ENCODE measurements at places on chromosomes 12 and 14.

DNA sequence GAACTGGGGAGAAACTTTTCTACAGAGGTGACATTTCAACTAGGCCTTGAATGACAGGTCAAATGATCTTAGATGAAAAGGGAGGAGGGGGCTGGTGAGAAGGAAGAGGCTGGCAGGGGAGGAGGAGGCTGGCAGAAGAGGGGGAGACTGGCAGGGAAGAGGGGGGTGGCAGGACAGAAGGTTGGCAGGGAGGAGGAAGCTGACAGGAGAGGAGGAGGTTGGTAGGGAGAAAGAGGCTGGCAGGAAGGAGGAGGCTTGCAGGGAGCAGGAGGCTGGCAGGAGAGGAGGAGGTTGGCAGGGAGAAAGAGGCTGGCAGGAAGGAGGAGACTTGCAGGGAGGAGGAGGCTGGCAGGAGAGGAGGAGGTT, 63.4 kb upstream of the PPP4R3A start:
- DNase-seq: no peak

- DNase-seq: no peak
Observed at GRCh38 chr14:36506732-36507614, 13.1 kb downstream of the NKX2-1 start.

DNA sequence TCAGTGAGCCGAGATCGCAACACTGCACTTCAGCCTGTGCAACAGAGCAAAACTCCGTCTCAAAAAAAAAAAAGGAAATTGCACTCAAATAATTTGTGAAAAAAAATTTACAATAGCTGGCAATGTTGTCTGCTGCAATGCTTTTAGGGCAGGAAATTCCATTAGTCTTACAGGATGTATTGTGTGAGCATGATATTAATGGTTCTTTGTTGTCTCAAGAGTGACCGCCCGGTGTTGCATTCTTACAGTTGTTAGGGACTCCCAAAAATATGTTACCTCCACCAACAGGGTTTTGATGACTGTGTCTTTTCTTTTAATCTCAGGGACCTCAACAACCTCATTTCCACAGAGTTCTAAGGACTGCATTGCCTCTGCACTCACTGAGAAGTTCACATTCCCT, 44.8 kb downstream of the PZP start:
- no peak for DNase-seq

DNA sequence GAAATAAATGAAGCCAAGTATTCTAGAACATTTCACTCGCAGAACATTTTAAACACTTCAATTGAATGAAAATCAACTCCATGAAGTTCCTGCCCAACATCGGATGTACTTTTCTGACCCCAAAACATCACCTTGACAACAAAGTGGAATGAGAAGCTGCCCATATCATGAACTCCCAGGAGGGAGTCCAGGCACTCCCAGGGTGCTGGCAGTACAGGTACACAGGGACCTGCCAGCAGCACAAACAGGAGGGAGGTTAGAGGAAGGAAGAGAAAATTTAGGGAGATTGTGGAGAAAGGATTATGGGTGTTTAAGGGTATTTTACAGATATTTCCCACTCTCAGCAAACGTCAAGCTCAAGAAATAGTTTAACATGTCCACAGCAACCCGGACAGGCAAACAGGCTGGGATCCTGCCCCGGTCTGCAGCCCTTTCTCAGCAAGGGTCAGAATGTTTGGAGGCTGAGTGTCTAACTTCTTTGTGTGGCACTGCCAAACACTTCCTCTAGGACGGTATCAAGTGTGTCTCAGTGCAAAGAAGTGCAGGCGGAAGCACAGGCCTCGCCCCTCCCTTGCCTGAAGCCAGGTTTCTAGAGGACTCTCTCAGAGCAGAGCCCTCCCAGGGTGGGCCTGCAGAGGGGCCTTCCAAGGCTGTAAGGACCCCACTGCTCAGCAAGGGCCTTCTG, 72.2 kb downstream of the SETD3 start:
- DNase-seq: no peak

DNA sequence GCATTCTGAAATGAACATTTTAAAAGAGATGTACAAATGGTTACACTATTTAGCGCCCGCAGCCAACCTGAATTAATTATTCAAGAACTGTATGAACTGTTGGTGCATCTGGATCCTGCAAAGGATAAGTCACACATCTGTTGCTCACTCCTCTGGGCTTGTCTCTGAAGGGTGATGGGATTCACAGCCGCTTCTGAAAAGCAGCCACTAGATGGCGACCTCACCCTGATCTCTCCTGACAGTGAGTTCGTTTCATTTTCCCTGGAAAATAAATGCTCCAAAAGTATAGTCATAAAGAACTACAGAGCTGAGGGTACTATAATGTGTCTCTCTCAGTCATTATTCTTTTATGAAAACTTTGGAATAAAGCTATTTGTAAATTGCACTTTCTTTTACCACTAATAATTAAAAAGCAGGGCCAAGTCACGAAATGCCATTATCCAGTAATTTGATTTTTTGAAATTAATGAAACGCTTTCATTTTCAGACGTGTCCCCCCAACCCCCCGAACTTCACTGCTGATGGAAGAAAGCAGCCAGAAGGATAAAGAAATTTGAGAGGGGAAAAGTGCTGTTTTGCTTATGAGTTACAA, 789.6 kb downstream of the NRXN3 start:
- DNase-seq: peak; percentile 79

GRCh38 chr12:3231399-3231876, 154.3 kb downstream of the TSPAN9 start:
- DNase-seq: no peak

DNA sequence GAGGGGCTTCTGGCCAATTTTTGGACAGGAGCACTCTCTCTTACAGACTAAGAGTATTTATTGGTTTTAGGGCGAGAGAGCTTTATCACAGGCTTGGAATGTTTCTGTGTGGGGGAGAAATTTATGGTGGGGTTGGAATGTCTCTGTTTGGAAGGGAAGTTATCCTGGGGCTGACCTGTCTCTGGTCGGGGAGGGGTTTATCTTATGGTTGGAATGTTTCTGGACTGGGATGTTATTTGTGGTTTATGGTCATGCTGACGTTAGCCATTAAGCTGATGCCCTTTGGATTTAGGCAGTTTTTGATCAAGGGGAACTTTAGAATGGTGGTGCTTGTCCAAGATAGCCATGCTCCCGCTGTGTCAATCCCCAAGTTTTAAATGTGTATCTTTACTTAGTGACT, 614.8 kb downstream of the DIO2 start:
- DNase-seq: no peak

- DNase-seq: no peak
Observed at GRCh38 chr14:71304690-71305089, 397.4 kb downstream of the PCNX1 start.

- DNase-seq: peak; percentile 63
Observed at GRCh38 chr12:65858831-65859230, 34.5 kb downstream of the HMGA2 start.

GRCh38 chr12:130764475-130765185, 48.5 kb upstream of the RIMBP2 start:
- peak; percentile 51 for DNase-seq

GRCh38 chr12:42809226-42809625, 219.7 kb upstream of the PRICKLE1 start:
- DNase-seq: no peak

DNA sequence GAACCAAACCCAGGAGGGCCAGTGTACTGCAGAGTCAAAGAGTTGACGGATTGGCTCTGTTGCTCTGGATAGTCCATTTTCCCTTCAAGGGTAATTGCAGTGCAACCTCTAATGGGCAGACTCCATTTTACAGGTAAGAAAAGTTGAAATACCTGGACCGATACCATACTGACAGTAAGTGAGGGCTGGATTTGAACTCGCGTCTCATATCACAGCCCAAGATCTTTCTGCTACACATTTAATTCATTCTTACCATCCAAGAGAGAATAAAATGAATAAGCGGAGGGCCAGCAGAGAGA, 356 bp upstream of the ZC3H14 start:
- DNase-seq: no peak

GRCh38 chr12:41100572-41100971, 87.5 kb upstream of the PDZRN4 start:
- no peak for DNase-seq

DNA sequence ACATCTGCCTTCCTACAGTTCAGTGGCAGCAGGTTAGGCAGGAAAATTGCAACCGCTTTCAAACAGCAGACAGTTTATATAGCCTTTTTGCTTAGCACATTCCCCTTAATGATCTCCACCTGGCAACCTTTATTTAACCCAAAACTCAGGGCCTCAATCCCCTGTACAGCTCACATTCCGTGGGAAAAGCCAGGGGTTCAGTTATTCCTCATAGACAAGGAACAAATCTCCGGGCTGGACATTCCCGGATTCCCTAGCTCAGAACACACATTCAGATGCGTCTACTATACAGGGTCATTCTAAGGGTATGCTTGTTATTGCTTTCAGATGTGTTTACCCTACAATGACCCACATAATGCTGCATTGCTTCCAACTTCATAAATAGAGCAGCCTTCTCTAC, 73.8 kb upstream of the DCN start:
- no peak for DNase-seq

GRCh38 chr14:89736881-89737280, 217.6 kb downstream of the EFCAB11 start:
- peak; percentile 60 for DNase-seq

GRCh38 chr14:56115976-56116893, 2.0 kb upstream of the PELI2 start:
- DNase-seq: no peak

- DNase-seq: no peak
Observed at GRCh38 chr12:46263140-46264016, 5.5 kb downstream of the SLC38A1 start.

DNA sequence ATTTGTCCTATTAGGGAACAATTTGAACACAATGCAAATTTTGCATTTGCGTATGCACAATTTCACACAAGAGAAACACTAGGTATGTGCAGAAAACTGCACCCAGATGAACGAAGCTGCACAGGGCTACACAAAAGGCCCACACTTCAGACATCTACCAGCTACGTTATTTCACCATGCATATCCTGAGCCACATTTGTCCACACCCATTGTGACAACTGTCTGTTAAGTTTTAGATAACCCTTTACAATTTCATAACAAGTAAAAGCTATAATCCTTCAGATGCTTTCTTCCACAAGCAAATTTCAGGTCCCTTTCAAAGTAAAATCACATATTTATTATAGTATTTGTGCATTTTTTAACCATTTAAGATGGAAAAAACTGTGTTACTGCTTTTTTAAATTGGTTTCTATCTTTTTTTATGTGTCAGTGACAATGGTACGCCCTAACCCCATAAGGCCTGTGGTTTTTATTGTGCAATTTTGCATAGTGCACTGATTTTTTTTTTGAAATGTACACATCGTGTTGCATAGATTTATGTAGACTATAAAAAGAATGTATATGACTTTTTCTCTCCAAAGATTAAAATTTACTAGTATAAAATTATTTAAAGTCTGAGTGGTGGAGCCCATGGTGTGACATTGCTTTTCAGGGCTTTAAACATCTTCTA, 87.8 kb upstream of the BTG1 start:
- no peak for DNase-seq

- no peak for DNase-seq
Observed at GRCh38 chr12:45433441-45433868, 217.6 kb downstream of the ANO6 start.

DNA sequence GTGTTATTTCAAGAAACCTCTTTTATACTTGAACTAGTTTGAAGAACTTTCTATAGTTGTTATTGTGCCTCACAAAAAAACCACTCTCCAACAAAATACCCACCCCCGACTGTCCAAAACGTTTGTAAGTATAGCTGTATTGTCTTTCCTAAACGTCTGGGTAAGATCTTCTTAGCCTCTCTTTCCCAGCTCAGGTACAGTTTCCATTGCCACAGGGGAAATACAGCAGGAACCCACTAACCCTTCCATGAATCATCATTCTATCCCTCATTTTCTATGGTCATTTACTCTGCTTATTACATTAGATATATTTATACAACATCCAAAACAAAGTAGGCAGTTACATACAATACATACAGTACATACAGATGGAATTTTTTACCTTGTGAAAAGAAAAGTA, 70.8 kb downstream of the ZFC3H1 start:
- DNase-seq: peak; percentile 53

GRCh38 chr12:28235015-28235414, 44.8 kb downstream of the CCDC91 start:
- DNase-seq: no peak

DNA sequence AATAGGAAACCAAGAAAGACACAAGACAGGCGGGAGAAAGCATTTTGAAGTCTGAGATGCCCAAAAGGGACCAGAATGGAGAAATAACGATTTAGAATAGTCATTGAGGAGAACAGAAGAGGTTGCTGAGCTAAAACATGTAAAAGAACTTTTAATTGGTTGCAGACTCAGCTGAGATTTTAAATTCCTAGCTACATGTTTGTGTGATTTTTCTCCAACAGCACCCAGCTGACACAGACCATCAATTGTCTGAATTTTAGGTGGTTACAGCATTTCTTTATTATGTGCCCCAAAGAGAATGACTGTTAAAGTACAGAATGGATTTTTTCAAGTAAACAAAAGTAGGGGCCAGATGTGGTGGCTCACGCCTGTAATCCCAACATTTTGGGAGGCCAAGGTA, 50.3 kb downstream of the BAZ1A start:
- DNase-seq: no peak

- DNase-seq: no peak
Observed at GRCh38 chr14:67490196-67490595, 1.7 kb upstream of the TMEM229B start.

GRCh38 chr12:47082796-47083621, 3.2 kb upstream of the AMIGO2 start:
- DNase-seq: peak; percentile 92

DNA sequence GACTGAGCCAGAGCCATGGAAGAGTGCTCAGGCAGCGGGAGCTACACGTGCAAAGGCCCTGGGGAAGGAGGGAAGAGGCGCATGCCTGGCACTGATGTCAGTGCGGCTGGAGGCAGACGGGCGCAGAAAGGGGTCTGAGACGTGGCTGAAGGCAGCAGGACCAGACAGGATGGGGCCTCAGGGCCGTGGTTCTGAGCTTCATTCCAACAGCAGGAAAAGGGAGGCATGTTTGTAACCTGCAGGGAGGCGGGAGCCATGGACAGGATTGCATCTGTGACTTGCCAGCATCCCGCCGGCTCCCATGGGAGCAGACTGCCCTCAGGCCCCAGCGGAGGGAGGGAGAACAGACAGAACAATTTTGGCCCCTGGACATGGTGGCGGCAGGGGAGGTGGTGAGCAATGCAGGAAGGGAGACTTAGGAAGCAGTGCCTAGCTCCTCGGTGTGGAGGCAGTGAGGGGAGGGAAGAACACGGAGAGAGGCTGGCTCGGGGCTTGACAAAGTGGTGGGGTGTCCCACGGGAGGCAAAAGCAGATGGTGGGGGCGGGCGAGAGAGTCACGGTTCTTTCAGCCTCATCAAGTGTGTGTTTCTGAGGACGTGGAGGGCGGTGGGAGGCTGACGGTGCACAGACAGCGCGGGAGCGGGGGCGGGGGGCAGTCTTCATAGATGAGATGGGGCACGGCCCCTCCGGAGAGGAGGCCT, 33.3 kb upstream of the INF2 start:
- DNase-seq: no peak

- DNase-seq: no peak
Observed at GRCh38 chr12:131106349-131106941, 152.7 kb downstream of the ADGRD1 start.

- peak; percentile 86 for DNase-seq
Observed at GRCh38 chr12:105315726-105316125, 14.8 kb upstream of the C12orf75 start.

Data from epithelial cell of esophagus (primary cell).